ENCODE measurements at places on chromosomes 16 and 17.

GRCh38 chr16:49017501-49017900 lies 264.1 kb downstream of the CBLN1 start:
- no peak for DNase-seq

GRCh38 chr16:1416521-1416941 lies 2.0 kb upstream of the UNKL start:
- no peak for DNase-seq

DNA sequence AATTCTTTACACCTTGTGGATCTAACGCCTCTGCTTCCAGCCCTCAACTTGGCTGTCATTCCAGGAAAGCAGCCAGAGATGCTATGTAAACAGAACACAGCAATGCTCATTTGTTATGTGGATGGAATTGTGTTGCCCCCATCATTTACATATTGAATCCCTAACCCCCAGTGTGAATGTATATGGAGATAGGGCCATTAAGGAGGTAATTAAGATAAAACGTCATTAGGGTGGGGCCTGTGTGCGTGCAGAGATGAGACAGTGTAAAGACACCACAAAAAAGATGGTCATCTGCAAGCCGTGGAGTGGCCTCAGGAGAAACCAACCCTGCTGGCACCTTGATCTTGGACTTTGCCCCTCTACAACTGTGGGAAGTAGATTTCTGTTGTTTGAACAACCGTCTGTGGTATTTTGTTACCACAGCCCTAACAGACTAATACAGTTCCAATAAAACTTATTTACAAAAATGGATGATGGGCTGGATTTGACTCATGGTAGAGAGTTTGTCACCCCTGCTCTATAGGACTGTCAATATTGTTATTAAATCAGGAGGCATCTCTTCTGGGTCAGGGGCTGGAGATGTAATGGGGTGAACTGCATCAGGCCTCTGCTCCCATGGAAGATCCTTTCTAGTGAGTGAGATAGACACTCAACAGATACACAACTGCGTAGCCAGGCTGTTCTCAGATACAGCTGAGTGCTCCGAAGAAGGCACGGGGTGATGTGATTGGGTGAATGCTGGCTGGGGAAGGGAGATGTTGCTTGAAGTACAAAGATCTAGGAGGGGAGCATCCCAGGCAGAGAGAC lies 339.0 kb downstream of the SNX29 start:
- DNase-seq = no peak

DNA sequence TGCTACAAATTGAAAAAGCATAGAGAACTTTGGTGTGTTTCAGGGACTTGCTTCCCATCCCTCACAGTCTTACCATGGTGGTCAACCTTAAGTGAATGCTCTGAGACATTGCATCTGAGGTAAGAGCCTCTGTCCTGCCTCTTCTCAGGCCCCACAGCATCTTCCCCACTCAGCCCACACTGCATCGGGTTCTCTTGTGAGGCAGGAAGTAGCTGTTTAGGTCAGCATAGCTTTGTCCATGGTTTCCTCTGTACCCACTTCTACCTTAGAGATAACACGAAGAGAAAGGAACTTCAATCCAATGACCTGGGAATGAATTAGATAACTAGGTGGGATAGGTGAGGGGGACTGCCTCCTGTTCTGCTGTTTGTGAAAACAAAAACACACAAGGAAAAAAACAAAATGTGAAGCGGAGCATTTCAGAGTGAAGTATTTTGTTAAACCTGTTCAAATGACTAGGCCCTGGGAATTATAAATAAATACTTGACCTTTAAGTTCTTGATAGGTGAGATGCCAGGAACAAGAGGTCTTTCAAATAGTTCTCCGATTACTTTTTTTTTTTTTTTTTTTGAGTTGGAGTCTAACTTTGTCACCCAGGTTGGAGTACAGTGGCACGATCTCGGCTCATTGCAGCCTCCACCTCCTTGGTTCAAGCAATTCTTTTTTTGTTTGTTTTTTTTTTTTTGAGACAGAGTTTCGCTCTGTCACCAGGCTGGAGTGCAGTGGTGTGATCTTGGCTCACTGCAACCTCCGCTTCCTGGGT lies 17.7 kb downstream of the SOCS7 start:
- no peak for DNase-seq

DNA sequence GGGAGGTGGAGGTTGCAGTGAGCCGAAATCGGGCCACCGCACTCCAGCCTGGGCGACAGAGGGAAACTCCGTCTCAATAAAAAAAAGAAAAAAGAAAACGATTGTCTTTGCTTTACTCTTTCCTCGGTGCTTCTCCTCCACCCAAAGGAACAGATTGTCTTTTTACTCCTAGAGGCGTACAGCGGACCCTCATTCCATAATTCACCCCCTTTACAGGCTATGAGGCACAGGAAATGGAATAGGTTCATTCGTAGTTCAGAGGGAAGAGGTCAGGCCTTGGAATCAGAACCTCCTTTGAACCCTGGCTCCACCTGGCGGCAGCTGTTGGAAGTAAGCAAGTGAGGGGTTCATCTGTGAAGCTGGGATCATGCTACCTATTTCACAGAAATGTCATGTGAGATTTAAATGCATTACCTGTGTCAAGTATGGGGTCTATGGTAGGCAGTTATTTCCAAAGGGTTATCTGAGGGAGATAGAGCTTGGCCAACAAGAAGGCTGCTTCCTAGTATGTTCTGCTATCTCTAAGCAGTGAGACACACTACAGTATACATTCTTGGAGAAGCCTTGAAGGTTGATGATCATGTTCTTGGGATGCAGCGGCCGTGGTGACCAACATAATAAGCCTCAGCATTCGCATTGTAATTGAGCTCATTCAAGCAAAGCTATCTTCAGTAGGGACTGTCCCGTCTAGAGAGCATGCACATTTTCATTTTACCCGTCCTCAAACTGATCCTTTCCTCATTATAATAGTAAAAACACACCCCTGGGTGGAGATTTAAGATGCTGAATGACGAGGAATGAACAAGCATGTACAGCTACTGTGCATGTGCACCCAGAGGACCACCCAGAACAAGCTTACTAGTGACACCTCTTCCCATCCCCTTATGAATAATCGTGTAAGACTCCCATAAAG lies 18.7 kb upstream of the ZNF689 start:
- peak; percentile 77 for DNase-seq

DNA sequence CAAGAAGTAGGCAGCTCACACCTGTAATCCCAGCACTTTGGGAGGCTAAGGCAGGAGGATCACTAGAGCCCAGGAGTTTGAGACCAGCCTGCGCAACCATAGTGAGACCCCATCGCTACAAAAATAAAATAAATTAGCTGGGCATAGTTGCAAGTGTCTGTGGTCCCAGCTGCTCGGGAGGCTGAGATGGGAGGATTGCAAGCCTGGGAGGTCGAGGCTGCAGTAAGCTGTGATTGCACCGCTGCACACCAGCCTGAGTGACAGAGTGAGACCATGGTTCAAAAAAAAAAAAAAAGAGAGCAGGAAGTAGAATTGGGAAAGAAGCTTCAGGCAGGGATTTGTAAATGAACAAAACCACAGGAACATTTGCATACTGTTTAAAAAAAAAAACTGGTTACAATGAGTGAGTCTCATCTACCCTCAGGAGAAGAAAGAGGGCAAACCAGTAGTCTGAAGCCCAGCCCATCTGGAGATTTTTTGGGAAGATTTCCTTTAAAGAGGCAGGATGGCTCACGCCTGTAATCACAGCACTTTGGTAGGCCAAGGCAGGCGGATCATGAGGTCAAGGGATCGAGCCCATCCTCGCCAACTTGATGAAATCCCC lies 7.9 kb downstream of the MPV17L start:
- DNase-seq = no peak

DNA sequence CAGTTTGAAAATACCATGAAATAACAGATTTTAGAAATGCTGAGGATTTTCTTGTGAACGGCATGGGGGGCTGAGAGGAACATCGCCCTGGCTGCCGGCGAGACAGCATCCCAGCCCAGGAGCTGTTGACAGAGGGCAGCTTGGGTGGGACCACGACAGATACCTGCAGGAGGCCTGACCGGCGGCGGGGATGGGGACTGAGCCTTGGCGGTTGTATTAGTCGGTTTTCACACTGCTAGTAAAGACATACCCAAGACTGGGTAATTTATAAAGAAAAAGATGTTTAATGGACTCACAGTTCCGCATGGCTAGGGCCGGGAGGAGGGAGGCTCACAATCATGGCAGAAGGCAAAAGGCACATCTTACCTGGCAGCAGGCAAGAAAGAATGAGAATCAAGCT lies 82.3 kb upstream of the DNAH17 start:
- no peak for DNase-seq

DNA sequence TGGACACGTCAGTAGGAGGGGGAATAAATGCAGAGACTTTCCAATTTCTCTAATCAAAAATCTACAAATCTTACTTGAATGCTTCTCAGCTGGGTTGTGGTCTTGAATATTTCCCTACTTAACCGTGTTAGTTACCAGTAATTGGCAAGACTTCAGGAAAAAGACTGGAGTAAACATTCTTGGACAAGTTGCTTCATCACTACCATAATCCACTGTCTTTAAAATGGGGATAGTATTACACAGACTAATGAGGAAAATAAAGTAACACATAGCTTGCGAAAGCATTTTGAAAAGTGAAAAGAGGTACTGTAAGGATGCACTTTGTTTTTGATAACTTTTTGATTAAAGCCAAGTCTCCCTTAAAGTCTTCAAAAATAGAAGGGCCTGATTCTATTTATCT lies 18.4 kb downstream of the MYH1 start:
- DNase-seq = no peak

DNA sequence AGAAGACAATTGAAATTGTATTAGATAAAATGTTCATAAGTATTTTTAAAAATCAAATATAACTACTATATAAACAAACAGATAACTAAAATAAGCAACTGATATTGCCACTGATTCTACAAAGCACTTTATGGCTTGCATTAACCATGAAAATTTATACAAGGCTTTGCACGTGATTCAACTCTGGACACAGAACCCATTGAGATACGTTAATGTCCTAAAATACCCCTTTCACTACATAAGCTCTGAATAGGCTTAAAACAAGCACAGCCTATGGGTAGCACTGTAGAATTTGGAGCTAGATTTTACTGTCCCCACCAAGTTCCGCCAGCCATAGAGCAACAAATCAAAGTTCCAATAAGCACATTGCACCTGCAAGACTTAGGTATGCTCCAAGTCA lies 4.5 kb downstream of the ZNF652 start:
- no peak for DNase-seq

GRCh38 chr16:19521471-19522396 lies at the start of gene GDE1:
TSS of gene GDE1 (minus strand) at chr16:19522098. CDS start at chr16:19521964, 134 bp downstream.
- peak; percentile 90 for DNase-seq
